Activated CD8-positive, alpha-beta memory T cell treated with anti-CD3 and anti-CD28 coated beads for 24 hours (primary cell): ENCODE measurements at places on chromosomes 16 and 17.

DNA sequence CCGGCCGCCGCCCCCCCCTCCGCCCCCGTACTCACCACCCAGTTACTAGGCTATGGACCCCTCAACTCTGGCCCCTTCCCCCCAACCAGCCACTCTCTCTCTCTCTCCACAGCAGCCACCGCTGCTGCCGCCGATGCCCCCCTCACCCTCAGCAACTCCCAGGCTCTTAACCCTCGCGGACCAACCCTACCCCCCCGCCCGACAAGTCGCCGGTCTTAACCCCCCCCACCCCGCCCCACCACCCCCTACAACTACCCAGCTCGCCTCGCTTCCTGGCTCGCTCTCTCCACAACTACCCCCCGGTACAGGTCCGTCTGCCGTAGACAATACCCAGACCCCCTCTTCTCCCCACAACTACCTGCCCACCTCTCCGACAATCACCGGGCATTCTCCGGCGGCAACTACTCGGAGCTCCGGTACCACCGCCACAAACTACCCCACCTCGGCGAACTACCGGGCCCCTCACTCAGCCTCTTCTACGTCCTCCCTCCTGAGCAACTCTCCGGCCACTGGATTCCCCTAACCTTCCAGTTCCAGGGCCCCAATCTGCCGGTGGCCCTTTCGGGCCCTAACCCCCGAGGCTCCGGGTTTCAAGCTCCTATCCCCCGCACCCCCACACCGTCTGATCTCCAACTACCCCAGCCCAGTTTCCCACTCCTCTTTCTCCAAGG, 702 bp downstream of the PHF23 start:
- peak; percentile 78 for DNase-seq

DNA sequence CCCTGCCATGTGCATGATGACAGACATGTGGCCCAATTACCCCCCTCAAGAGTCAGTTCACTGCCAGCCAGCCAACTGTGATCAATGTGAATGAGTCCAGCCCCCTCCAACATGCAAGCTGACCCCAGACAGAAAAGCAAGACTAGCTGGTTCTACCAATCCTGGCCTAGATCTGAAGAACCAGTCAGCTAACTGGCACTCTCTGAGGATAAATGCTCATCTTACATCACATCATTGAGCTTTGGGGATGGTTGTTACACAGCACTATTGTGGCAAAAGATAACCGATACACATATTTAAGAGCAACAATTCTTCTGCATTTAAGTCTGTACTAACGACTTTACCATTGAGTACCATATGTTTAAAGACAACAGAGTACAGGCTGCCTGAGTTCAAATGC, 106.7 kb downstream of the TOX3 start:
- DNase-seq: no peak

DNA sequence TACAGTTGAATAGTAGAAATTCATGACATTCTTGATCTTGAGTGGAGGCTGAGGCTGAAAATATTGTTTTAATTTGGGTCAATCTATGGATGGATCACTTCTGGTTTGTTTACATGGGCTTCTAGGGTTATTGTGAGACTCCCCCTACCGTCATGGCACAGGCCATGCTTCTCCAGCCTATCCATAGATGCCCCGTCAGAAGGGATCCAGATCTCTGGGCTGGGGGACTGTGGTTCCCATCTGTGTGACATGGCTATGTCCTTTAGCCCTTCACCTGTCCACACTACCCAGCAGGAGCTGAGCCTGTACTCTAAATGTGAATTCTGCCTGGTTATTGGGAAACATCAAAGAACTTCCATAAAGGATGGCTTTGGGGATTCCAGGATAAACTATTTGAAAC, 160.4 kb downstream of the ABCC12 start:
- no peak for DNase-seq

GRCh38 chr16:52547004-52547833, at the start of gene TOX3:
TOX3 (minus strand) TSS chr16:52547143; CDS start chr16:52546723, 420 bp downstream.
- no peak for DNase-seq

DNA sequence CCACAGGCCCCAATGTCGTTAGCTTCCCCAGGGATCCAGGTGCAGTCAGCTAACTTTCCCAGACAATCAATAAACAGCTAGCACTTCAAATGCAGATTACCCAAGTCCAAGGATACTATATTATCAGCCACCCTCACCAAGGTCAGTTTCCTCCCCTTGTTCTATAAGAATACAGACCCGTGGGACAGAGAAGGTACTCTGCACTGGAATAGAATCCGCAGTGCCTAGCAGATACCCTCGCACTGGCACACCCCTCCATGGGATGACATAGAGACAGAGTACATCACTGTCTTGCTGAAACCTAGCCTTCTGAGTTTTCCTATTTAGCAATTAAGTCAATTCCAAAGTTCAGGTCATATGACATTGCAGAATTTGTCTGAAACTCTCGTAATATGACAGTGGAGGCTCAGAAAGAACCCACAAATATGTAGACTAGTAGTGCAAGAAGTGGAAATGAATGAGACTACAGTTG, 40.0 kb upstream of the ABCA10 start:
- DNase-seq: no peak

DNA sequence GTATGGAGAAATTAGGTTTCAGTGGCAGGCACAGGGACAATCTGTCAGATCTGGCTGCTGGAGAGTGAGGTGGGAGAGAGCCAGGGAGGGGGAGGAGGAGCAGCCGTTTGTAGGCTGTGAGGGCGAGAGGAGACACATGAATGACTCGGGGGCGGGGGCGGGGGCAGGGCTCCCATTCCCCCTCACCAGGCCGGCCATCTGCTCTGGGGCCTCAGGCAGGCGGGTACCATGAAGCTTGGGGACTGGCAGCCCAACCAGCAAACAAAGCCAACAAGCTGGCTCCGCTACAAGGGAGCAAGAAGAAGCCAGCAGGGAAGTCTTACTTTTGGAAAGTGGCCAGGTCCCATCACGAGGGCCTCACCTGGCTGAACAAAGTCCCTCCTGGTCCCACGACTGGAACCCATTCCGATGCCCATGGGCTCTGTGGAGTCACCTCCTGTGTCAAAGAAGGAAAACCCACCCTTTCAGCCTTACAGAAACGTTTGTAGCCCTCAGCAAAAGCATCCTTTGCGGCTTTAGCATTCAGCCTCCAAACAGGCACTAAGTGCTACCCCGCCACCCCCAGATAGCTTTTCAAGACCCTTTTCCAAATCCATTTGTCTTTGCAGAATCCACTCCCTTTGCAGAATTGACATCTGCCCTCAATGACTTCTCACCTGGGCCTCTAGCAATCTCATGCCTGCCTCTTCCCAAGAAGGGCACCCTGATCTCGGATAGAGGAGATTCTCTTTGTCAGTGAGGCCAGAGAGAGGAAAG, 9.2 kb upstream of the SSTR2 start:
- no peak for DNase-seq

GRCh38 chr16:23987443-23987842, 151.7 kb downstream of the PRKCB start:
- DNase-seq: no peak

DNA sequence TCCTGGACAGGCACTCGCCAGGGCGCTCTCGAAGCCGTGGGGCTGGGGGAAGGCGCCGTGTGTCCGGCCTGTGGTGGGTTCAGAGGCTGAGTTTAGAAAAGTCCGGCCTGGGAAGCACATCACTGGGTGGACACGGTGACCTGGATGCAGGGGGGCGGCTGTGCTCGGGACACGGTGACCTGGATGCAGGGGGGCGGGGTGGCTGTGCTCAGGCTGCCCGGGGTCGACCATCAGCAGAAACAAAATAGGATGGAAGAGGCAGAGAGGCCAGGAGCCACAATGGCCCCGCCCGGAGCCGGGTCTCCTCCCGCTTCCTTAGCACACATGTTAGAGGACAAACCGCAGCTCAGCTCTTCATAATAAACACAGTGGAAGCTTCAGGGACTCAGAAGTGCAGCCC, 43.2 kb upstream of the GNG13 start:
- no peak for DNase-seq

- no peak for DNase-seq
Observed at GRCh38 chr17:47852113-47852949, 1.4 kb upstream of the SP6 start.

GRCh38 chr16:86985648-86986015, 331.6 kb downstream of the C16orf95 start:
- DNase-seq: no peak

GRCh38 chr16:47377154-47377553, 83.7 kb downstream of the ITFG1 start:
- no peak for DNase-seq

GRCh38 chr17:73650140-73650539, 5.9 kb upstream of the SDK2 start:
- DNase-seq: no peak

DNA sequence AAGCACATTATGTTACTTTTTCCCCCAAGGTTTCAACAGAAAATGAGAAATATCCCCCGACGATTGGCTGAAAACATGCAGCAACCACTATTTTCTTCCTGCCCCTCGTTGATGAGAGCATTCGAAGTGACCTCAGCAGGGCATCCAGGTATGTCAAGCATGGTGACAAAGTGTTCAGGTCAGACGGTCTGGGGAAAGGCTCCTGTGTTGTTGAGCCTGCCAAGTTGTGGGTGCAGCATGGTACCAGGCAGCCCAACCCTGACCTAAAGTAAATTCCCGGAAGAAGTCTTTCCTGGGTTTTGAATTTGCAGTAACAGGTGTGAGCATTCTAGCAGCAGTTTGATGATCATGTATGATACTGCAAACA, 51.7 kb upstream of the SEC14L1 start:
- DNase-seq: peak; percentile 68

DNA sequence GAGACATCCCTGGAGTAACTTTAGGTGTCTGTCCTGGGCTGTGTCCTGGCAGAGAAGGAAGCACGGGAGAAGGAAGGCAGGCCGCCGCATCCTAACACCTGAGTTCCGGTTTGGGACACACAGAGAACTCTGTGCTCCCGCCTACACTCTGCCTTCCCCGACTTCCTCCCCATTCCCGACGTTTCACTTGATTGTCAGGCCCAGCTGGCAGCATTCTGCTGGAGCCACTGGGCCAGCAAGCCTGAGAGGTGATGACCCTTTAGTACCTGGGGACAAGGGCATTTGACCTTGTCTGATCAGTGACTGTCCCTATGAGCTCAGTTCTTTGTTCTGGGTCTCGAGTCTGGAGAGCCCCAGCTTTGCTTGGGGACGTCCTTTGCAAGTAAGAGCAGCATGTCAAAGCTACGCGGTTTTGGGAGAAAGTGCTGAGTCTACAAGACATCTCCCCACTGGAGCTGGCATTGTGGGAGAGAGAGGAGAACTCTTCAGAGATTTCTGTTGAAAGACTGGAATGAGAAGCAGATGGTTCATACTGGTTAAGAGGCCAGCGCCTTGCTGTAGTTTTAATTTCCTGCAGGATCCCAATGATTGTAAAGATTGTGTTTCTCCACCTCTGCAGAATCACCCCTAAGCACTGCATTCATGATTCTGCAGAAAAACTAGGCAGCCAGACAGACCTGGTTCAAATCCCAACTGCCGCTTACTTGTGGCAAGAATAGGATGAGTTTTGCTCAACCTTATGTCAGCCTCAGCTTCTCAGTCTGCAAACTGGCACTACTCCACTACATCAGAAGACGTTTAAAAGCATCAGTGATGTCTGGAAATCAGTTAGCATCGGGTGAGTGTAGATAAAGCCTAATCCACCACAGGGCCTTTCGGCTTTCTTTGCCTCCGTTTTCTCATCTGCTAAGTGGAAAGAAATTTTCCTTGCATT, 20.6 kb downstream of the ABAT start:
- DNase-seq: no peak

GRCh38 chr17:4939546-4939795, 375 bp downstream of the SLC25A11 start:
- no peak for DNase-seq

DNA sequence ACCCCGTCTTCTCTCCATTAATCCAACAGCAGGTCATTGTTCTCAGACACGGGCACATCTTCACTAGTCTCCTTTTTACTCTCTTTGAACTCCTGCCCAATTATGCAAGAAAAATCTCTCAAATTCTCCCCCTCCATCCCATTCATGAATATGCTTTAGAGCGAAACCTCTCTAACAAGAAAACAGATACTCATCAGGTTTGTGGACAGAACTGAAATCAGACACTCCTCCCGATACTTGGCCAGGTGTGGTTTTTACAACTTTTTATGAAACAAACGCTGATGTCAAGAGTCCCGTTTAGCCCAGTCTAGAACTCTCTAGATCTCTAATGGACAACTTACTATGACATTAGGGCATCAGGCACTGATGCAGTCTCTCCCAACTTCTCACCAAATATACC, 40.9 kb downstream of the PIK3R5 start:
- no peak for DNase-seq

GRCh38 chr16:10920726-10921427, 21.4 kb downstream of the DEXI start:
- DNase-seq: no peak

- DNase-seq: no peak
Observed at GRCh38 chr17:58786586-58787295, 31.1 kb downstream of the PPM1E start.

- no peak for DNase-seq
Observed at GRCh38 chr17:35021520-35022380, 41.4 kb downstream of the LIG3 start.

DNA sequence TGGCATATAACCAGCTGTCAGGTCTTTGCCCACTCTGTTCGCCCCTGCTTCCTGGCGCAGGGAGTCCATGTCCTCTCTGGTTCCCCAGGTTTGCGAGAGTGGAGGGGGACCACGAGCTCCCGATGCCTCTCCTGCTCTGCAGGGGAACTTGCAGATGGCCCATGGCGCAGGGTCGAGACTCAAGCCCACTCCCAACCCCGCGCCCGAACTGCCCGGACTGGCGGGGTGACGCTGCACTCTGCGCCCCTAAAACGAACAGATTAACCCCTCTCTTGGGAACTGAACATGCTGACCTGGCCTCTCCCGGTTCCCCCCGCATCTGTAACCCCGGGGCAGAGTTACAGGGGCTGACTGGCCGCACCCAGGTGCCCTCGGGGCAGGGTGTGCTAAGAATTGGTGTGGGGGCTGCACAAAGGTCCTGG, 681 bp upstream of the PLA2G15 start:
- DNase-seq: no peak

DNA sequence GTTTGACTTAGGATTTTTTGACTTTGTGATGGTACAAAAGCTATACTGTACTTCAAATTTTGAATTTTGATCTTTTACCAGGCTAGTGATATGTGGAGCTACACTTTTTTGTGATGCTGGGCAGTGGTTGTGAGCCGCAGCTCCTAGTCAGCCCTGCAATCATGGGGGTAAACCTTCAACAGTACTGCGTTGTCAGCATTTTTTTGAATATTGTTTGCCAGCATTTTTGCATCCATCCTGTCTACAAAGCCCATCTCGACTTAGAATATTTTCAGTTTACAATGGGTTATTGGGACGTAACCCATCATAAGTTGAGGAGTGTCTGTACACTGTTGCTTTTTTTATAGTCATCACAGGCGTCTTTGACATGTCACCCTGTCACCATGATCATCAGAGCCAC, 142.0 kb downstream of the SPECC1 start:
- DNase-seq: no peak
